ENCODE measurements at places on chromosomes 3 and 15.

DNA sequence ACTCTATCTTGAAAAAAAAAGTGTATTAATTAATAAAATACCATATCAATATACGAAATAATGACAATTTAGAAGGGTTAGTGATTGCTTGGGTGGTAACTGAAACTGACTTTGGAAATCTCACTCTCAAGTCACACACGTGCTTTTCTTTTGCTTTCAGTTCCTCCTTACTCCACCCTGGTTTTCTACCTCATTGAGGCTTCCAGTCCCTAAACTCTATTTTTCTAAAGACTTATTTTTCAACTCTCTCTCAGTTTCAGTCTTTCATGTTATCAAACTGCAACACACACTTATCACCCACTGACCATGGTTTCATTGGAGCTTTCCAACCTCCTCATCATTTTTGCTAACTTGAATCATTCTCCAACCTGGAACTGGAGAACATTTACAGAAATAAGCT is 23.5 kb downstream of the IL12A start:
- DNase-seq: no peak

DNA sequence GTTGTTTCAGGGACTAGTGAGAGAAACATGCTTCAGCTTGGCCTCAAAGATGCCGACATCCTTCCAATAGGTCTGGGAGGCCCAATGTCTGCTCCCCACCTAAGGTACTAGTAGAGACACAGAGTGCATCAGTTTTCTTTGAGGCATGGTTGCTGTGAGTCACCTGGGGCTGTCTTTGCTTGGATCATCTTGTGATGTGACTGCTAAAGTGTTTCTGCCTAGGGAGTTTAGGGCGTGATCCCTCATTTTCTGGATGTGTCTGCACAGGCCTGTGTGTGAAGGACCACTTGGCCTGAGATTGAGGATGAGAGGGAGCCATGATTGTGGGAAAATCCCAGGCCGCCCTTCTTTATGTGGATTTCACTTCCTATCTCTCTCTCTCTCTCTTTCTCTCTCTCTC is 4.8 kb downstream of the GASK1A start:
- DNase-seq: no peak

- no peak for DNase-seq
Observed at GRCh38 chr3:116337229-116337628, 108.1 kb downstream of the LSAMP start.

- DNase-seq: no peak
Observed at GRCh38 chr15:101625980-101626379, 26.2 kb downstream of the TM2D3 start.

GRCh38 chr3:4778119-4778518 is 201.1 kb upstream of the BHLHE40 start:
- no peak for DNase-seq

GRCh38 chr3:194054540-194054939 is 81.4 kb upstream of the HES1 start:
- DNase-seq: no peak

DNA sequence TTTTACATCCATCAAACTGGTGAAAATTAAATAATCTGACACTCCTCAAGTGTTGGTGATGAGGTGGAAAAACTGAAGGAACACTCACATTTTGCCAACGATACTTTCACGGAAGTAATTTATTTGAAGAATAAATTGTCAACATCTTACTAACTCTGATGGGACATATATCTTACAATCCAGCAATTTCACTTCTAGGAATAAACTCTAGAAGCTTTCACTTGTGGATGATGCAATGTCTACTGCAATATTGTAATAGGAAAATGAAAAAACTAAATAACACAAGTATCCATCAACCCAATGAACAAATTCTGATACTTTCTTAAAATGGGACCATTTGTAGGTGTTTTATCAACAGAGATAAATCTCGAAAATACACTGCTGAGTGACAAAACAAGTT is 16.2 kb upstream of the LIPC start:
- no peak for DNase-seq

- no peak for DNase-seq
Observed at GRCh38 chr3:127165036-127165435, 27.9 kb upstream of the PRR23E start.

GRCh38 chr3:123816673-123817207 is 67.4 kb downstream of the MYLK start:
- no peak for DNase-seq

- no peak for DNase-seq
Observed at GRCh38 chr3:15154326-15154725, 51.7 kb upstream of the CAPN7 start.

GRCh38 chr3:171880101-171880870 is 37.1 kb downstream of the TMEM212 start:
- DNase-seq: no peak

DNA sequence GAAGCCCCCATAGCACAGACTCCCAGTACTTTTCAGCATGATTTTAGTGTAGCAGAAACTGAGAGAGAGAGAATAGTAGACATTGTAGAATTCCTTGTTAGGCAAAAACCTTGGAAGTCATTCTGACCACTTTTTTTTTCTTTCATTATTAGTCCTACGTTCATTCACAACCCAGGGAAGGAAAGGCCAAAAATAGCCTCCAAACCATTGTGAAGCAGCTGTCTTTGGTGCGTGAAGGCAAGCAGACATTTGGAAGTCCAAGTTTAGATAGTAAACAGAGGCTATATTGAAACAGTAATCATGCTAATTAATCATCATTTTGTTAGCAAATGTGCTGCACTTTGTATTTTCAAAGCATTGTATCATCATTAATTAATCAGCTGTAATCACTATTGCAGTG is 34.5 kb downstream of the CCDC54 start:
- no peak for DNase-seq

DNA sequence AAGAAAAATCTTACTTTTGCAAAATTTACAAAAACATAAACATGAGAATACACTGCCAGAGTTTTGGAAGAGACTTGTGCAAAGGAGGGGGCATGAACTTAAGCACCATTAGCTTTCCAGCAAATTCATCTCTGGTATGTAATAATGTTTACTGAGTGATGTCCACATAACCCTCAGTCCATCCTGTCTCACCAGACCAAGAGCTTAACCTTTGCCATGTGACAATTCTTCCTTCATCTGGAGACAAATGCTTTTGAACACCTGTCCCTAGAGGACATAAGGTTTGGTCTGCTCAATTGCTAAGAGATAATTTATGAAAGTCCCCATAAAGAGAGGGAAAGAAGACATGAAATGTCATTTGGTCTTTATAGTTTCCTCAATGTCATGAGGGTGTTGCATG is 412.3 kb downstream of the ERC2 start:
- DNase-seq: no peak

Data from NCI-H1436 treated with DMSO at 0.1 percent for 48 hours (cell line).